Thyroid gland (tissue), 4 donors: ENCODE measurements at places on chromosomes 3 and 15. TPM values are rescaled to one million over a fixed set of nuclear protein-coding genes. Genes with fewer than 3 reads are reported as not detected.

The CGNL1 gene
- 40.7 TPM for total RNA-seq

The SPCS1 gene
- total RNA-seq: 263 TPM

The SERPINI1 gene
- 3.4 TPM for total RNA-seq

The WNT7A gene
- not detected for total RNA-seq

The SPSB4 gene
- not detected for total RNA-seq

The MKRN3 gene
- total RNA-seq: 0.40 TPM

The ENTPD3 gene
- 5.7 TPM for total RNA-seq

- DNase-seq: peak; percentile 77
Observed at GRCh38 chr3:52196977-52197376, 983 bp upstream of the ALAS1 start.

DNA sequence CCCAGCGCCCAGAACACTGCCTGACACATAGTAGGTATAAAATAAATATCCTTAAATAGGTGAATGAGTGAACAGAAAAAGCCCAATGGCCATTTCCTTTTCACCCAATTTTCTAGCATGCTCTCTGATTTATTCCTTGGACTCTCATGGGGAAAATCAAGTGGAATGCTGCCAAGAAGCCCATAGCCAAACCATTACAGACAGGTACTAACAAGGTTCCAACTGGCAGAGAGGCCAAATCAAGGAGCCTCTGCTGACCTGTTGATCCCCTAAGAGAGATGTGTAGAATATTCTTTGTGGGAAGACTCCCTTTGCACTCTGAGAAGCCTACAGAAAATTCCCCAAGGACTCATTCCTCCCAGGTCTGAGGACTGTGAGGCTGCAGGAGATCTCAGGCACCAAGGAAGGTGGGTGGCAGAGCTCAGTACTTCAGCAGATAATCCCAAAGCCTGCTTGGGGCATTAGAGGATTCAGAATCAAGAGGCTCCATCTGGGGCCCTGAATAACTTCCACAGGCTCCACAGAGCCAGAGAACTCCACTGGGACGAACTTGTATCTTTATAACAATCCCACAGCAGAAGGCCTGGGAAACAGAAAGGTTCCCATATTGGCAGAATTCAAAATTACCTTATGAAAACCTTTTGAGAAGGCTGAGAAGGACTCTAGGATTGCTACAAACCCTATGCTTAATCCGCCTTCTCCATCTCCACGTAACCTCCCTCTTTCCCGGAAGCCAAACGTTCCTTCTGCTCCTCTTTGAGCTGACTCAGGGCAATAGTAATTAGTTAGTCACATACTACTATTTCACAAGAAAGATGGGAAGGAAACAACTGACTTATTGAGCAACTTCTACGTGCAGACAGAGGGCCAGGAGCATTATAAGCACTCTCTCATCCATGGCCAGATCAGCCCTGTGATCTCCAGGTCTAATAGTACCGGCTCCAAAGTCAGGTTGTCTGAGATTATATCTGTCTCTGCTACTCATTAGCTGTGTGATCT lies 34.5 kb downstream of the PRICKLE2 start:
- no peak for DNase-seq

DNA sequence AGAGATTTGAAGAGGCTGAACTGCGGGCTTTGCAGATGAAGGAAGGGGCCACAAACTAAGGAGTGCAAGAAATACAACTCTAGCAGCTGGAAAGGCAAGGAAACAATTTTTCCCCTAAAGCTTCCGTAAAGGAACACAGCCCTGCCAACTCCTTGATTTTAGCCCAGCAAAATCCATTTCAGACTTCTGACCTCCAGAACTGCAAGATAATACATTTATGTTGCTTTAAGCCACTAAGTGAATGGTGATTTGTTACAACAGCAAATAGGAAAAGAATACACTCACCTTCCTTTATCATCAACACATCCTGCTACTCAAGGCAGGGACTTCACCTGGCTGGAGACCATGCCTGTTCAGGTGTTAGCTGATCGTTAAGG lies 119.3 kb upstream of the NR2E3 start:
- DNase-seq: no peak

DNA sequence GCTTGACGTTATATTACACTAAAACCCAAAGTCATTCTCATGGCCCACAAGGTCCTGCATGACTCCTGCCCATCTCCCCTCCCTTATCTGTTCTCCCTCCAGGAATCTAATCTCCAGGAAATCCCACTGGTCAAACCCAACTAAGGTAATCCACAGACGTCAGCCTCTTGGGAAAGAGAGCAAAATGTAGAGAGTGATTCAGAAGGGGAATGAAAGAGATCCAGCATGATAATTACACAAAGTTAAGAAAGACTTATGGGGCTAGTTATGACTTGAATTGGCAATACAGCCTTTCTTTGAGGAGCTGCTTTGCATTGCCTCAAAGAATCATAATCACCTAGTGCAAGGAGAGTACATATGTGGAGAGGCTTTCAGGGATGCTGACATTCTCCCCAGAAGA lies 137.8 kb upstream of the MYRIP start:
- DNase-seq: no peak

DNA sequence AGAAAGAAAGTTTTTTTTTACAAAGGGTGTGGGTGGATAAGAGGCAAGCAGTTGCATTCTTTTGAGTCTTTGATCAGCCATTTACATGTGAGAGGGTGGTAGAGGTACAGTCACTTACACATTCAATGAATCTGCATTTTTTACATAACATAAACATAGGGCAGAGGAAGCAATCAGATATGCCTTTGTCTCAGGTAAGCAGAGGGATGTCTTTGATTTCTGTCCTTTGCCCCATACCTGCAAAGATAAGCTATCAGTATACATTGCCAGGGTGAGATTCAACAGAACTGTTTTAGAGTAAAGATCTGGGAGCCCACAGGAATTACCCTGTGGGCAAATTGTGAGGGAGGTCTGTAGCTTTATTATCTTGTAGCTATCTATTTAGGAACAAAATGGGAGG lies 5.4 kb upstream of the PPP1R2 start:
- DNase-seq: no peak

- no peak for DNase-seq
Observed at GRCh38 chr3:175297216-175297615, 438.1 kb downstream of the NAALADL2 start.

GRCh38 chr3:48935530-48935929 lies 16.9 kb downstream of the ARIH2 start:
- DNase-seq: no peak

DNA sequence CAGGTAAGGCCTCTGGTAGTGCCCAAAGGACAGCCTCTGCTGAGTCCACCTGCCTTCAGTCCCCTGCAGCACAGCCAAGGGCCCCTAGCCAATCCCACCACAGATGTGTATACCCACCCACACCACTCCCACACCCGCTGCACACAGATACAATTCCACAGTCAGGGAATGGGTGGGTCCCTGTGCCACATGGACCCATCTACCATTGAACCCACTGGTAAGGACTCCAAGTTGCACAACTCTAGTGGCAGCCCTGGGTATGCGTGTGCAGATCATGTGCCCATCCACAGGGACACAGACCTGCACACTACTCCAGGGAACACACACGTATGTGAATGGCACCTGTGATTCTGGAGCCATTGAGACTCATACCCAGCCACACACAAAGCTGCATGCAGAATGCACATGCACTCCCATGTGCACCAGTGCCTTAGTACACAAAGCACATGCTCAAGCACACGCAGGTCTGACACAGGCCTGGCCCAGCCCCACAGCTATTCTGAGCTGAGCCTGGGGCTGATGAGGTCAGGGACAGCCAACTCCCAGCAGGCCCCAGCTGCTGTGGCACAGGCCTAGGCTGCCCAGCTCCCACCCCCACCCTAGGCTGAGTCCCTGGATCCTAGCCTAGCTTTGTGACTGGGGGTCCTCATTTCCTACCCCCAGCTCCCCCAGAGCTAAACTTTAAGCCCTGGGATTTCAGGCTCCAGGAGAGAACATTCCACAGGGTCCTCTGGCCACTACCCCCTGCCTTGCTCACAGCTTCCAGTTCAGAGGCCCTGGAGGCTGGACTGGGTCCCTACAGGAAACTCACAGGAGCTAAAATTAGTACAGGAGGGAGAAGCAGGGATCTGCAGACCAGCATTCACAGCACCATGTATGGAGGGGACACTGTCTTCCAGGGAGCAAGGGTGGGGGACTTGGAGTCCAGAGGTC lies 2.7 kb upstream of the ALS2CL start:
- no peak for DNase-seq

DNA sequence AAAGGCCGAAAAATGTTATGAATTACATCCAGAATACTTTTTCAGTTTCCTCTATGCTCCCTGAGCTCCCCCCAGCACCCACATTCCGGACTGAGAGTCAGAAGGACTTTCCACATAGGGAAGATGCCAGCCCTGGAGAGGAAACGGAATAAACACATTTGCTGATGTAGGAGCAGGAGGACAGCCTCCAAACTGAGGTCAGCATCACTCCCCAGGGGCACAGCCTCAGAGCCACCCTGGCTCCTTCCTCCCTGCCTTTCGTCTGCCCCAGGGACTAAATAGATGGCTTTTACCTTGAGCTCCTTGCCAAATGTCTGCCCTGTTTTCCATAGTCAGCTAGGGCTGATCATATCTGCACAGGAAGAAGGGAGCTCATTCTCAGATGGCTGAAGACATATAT lies 22.6 kb upstream of the SLCO2A1 start:
- DNase-seq: no peak

DNA sequence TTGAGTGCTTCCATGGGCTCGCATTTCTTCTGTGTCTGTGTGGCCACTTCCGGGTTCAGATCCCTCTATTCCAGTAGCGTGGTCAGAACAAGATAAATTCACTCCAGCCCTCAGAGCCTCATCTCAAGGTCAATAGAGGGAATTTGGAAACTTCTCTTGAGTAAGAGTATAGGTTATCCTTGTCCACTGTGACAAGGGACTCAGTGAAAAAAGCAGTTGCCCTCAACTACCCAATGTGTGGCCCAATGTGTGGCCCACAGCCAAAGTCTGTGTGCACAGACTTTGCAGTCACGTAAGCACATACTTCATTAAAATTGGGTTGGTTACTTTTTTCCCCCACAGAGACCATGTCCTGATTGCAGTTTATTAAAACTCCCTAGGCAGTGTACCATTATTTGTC lies 305.6 kb upstream of the SEMA6D start:
- no peak for DNase-seq

GRCh38 chr15:39411102-39411989 lies 169.5 kb upstream of the THBS1 start:
- DNase-seq: no peak

- DNase-seq: peak; percentile 23
Observed at GRCh38 chr15:89812011-89812846, 2.4 kb downstream of the ANPEP start.

GRCh38 chr15:89132611-89133507 lies 44.6 kb downstream of the ABHD2 start:
- DNase-seq: peak; percentile 12

GRCh38 chr3:99833617-99834205 lies 16.0 kb downstream of the CMSS1 start:
- DNase-seq: no peak

GRCh38 chr3:110419096-110419495 lies 652.5 kb upstream of the NECTIN3 start:
- no peak for DNase-seq

DNA sequence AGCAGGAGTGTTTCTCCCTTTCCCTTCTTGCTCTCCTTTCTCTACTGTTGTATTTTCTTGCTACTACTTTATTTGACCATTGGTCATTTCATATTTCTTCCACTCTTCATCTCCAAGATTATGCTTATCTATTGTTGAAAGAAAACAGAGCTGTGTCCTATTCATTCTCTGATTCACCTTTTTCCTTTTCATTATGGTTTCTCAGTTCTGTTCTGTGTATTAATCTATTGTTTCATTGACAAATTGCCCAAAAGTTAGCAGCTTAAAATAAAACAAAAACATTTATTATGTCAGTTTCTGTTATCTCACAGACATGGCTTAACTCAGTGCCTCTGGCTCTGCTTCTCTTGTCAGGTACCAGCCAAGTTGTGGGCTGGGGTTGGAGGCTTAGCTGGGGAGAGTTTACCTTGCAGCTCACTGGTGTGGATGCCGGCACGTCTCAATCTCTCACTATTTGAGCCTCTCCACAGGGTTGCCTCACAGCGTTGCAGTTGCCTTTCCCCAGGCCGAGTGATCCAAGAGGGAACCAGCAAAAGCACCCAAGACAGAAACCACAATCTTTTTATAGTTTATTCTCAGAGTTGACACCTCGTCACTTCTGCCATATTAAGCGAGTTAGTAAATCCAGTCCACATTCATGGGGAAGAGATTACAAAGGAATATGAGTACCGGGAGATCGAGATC lies 36.9 kb upstream of the FILIP1L start:
- no peak for DNase-seq

GRCh38 chr15:48634893-48635292 lies 10.6 kb downstream of the FBN1 start:
- no peak for DNase-seq

DNA sequence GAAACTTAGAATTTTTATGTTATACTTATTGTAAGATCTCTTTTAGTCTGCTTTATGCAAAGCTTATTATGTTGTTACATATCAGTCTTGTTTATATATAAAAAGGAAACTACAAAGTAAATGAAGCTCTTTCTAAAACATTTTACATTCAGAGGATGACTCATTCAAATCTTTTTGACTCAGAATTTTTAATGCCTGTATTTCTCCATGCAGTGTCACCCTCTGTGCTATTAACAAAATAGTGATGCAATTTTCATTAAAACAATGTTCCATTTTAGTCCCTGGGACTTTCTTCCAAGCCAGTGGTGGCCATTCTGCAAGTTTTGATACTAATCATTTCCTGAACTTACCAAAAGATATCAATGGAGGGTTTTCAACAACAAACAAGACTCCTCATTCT lies 216.1 kb downstream of the NAALADL2 start:
- DNase-seq: no peak

DNA sequence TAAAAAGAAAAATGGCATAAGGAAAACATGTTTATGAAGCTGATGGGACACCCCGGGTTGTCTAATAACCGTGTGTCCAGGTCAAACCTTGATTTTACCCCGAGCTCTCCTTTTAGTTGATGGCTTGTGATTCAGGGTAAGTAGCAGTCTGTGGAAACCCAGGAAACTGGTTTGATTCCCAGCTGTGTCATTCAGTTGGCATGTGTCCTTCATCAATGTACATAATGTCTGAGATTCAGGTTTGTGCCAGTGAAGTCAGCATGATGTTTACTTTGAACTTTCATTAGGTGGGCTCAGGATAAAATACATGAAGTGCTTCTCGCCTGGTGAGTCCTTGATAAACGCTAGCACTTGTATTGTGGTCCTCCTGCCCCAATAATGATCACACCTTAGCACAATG lies 4.3 kb upstream of the COPG1 start:
- DNase-seq: no peak

- peak; percentile 48 for DNase-seq
Observed at GRCh38 chr15:89665449-89666181, 10.3 kb upstream of the KIF7 start.

- no peak for DNase-seq
Observed at GRCh38 chr3:11717768-11718636, 74.3 kb upstream of the VGLL4 start.

GRCh38 chr3:157738441-157738840 lies 235.2 kb upstream of the VEPH1 start:
- DNase-seq: no peak

GRCh38 chr15:84725001-84725491 lies 9.1 kb upstream of the SEC11A start:
- DNase-seq: no peak
